ENCODE measurements at places on chromosomes 5 and 9.
A peak's percentile ranks its signal among the peaks of the same experiment; 100 is the strongest.

GRCh38 chr9:125556046-125556721 is 150.8 kb downstream of the MAPKAP1 start:
- DNase-seq = no peak

- DNase-seq = no peak
Observed at GRCh38 chr5:57931807-57932206, 449.2 kb upstream of the ACTBL2 start.

DNA sequence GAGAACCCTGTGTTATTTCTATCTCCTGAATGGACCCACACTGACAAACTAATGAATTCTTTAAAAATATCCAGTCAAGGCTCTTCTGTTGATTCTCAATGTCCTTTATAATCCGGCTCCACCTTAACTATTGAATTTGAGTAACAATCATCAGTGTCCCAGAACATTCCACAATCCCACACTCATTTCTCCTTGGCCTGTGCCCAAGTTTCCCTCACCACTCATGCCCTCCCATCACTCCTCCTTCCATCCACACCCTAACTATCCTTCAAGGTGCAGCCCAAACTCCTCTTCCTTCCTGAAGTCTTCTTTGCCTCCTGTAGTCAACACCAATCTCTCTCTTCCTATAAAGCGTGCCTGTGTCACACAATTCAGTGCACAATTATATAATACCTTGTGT is 106.1 kb downstream of the NUDT12 start:
- DNase-seq = no peak

- DNase-seq = no peak
Observed at GRCh38 chr9:127489471-127490115, 38.3 kb downstream of the LRSAM1 start.

DNA sequence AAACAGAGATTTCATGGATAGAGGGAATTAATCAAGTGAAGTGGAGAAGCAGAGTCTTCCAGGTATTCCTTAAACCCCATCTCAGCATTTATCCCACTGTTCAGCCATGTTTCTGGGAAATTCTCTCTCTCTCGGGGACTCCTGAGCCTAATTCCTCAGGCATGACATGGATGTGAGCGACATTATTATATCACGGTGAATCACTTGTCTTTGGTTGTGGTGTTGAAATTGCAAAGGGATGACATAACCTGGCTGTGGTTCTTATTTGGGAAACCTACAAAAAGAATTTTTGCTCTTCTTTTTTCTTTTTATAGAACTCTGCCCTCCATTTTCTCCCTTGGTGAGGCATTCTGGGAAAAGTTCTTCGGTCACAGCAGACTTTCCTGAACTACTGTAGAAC is 457.9 kb upstream of the PTGER4 start:
- DNase-seq = no peak

DNA sequence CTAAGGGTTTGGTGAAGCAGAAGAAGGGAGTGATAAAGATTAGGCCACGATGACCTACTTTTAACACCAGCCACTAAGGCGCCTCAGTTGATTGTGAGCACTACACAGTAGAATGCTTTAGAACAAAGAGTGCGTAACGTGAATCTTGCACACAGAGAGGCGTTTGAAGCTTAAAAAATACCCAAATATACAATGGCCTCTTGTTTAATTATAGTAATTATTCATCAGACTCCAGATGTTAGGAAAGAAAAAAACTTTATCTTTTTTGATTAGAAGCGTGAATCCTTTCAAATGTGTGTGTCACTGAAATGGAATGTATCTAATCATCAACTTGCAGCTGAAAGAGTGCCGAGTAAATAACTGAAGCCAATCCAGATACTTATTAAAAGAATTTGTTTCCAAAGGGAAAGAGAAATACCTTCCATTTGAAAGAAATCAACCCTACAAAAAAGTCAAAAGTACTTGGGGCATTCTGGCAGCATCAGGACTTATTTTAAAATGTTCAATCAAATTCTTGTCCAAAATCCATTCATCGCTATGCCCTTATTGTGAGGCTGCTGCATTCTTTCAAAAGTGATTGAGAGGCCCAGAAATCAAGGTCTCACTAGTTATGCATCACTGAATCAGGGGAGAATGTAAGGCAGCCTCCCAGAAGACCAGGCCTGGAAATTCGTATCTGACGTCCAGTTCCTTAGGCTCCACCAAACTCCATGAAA is 337.5 kb downstream of the ZNF608 start:
- DNase-seq = no peak

GRCh38 chr9:115913696-115914095 is 239.9 kb upstream of the PAPPA start:
- no peak for DNase-seq

DNA sequence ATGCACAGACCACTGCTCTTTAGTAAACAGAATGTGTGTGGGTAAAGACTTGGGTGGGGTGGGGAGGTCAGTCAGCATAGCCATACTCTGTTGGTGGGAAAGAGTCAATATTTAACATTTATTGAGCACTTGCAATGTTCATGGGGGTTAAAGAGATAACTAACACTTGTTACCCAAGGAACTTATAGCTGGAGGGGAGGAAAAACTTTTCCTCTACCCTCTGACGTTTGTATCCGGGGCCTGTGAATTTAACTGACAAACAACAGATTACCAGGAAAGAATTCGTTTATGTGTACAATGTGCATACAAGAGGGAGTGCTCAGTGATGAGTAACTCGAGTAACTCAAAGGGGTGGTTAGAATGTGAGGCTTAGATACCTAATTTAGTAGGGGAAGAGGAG is 6.8 kb upstream of the CLINT1 start:
- no peak for DNase-seq

DNA sequence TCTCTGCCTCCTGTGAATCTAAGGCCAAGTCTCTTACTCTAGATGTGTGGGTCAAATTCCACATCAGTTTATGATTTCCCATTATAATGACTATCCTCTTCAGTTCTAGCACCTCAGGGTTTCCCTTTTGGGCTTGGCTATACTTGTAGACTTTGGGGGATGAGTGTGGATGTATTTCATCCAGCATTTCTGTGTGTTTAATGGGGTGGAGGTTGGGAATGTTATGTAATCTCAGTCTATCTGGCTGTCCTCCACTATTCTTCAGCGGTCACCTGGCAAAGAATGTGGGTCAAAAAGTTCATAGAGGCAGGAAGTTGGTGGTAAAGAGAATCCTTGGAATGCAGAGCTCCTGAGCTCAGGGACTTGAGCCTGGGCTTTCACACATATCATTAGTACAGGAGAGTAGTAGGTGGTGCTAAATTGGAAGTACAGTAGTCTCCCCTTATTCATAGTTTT is 64.9 kb downstream of the CFAP95 start:
- no peak for DNase-seq

DNA sequence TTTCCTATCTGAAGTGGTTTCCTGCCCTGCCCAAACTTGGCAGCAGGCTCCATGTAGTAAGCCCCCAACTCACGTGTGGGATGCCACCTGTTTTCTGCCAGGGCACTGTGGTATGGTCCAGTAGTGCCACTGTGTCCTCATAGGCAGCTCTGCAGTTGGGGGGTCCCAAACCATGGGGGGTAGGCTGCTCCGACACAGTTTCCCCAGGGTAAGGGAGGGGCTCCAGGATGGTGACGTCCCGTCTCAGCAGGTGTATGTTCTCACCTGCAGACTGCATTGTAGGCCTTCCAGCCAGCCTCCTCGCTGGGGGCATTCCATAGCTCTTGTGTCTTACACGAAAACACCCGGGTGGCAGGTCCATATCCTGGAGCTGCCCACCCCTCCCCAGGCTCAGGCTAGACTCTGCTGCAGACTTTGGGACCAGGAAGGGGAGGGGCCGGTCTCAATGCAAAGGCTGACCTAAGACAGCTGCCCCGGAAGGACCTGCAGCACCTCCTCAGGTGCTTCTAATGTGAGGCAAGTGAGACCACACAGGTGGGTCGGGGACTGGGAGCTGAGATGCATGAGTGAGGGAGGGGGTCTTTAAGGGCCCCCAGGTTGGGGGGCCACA is 330.5 kb upstream of the IRX4 start:
- no peak for DNase-seq

- no peak for DNase-seq
Observed at GRCh38 chr5:157459715-157460599, at the start of gene NIPAL4. TSS of gene NIPAL4 (plus strand) at chr5:157460213. CDS start at chr5:157460321, 108 bp downstream.

DNA sequence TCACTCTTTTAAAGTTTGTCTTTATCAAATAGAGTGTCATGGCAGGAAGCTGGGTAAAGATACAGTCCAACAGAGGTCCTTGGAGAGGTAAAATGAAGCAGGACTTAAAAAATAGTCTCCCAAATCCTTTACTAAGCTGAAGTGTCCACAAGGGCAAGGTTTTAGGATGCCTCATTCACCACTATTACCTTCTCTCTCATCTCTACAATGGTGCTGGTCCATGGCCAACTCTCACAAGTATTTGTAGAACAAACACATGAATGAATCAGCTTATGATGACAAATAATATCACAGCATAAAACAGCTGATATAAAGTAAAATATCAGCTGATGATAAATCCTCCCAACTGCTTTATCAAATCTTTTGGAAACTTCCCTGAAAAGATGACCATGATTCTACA is 162.3 kb upstream of the ZNF462 start:
- no peak for DNase-seq

- no peak for DNase-seq
Observed at GRCh38 chr9:128340691-128341434, 536 bp downstream of the SLC27A4 start.

GRCh38 chr5:176489077-176489476 is 40.9 kb downstream of the FAF2 start:
- DNase-seq = no peak

DNA sequence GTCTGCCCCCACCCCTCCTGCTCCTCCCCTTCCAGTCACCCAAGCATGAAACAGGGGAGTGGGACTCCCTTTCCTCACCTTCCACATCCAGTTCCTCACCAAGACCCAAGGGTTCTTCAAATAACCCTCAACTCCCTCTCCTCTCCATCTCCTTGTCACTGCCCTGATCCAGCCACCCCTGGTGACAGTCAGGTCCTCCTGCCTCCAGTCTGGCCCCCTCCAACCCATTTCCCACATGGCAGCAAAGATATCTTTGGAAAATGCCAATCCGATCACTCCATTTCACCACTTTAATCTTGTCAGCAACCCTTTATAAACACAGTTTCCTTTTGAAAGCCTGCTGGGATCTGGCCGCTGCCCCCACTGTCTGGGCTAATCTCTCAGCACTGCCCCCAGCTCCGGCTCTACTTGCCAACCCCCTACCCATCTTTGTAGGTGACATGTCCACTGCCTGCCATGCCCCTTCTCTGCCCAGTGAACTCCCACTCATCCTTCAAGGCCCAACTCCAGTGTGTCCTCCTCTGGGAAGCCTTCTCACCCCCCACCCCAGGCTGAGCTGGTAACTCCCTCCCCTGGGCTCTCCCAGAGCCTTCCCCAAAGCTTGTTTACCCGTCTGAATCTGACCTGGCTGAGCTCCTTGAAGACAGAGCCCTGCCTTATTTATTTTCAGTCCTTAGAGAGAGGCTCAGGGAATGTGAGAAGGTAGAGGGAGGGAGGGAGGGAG is 781 bp upstream of the MYOZ3 start:
- DNase-seq = no peak

GRCh38 chr9:27329291-27329690 is 32.3 kb upstream of the EQTN start:
- no peak for DNase-seq

DNA sequence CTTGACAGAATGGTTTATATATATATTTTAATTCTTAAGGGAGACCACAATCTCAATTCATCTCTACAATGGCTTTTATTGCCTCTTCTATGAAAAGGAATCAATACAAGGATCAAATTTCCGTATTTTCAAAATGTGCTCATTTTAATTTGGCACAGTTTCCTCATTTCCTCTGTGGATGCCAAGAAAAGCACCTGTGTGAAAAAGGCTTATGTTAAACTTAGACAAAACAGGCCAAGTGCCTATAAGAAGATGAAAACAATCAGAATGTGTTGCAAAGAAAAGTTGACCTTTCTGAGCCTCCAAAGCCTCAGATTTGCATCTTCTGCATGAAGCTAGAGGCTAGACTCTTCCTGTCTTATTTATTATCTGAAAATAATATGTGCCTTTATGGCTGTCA is 173.7 kb upstream of the SLC12A2 start:
- no peak for DNase-seq

DNA sequence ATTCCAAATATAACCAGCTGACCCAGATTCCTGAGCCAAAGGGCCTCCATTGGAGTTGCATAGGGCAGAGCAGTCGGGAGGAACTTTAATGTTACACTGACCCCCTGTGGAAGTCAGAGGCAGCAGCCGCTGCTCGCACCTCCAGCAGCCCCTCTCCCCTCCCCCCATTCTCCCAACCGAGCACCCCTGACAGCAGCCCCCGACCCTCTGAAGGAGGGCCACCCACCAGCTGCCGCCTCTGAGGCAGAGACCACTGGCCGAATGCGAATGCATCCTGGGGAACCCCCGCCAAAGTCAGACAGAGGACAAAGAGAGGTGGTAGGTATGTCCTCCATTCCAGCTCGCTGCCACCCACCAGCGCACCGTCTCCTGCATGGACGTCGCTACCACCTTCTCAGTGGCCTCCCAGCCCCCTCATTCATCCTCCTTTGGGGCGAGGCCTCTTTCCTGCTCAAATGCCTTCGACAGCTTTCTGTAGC is 231.0 kb downstream of the CDK5RAP2 start:
- peak; percentile 27 for DNase-seq

DNA sequence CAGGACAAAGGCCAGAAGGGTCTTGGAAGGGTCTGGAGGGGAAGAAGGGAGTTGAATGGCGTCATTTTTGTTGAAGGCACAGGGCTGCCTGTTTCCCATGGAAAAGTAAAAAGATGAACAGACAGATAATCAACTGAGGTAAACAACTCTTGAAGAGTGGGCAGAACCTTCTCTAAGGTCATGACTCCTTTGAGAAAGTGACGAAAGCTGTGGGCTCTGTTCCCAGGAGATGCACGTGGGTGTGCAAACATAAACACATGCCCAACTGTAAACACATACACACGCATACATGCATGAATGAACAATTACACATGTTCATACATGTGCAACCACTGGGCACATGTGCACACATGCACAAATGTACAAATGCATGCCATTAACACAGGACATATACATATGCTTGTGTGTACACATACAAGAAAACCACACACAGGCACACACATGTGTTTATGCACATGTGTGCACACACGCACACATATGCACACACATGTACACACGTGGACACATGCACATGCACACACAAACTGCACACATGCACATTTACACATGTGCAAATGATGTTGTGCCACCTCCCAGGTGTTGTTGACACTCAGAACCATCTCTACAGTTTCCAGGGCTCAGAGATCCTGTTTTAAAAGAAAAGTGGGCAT is 143.3 kb downstream of the GADD45G start:
- DNase-seq = no peak

Measured in hematopoietic multipotent progenitor cell treated with erythropoietin and hydrocortisone succinate and interleukin-3 and kit ligand, for 8 days (in vitro differentiated cells).